ENCODE measurements at places on chromosomes 4 and X. TPM values are rescaled to one million over a fixed set of nuclear protein-coding genes. Genes with fewer than 3 reads are reported as not detected.

BST1 gene
- 0.20 TPM for total RNA-seq

DNA sequence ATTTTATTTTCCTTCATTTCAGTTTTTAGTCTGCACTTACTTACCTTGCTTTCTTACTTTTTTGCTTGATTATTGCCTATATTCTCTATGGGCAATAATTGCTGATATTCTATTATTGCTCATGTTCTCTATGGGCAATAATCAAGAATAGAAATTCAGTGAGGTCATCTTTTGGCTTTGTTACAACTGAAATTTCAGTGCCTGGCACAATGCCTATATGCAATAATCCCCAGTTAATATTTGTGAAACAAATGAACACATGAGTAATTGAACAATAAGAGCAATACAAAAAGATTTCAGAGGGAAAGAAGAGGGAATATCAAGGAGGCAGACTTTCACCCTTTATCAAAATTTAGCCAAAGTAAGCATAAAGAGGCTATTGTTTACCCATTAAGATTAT, 48.6 kb upstream of the ARSJ start:
- no peaks in the 10 kb centered on the region for H3K27me3 ChIP-seq
- H3K36me3 ChIP-seq = no peaks in the 10 kb centered on the region
- H3K27ac ChIP-seq = no peak overlapping the region
- H3K4me1 ChIP-seq = no peaks in the 10 kb centered on the region
- no peak overlapping the region for H3K4me3 ChIP-seq

GRCh38 chrX:134753718-134754008, 95.4 kb upstream of the PLAC1 start:
- no peak overlapping the region for H3K4me3 ChIP-seq
- H3K4me1 ChIP-seq = no peaks in the 10 kb centered on the region
- DNase-seq = no peak
- H3K27ac ChIP-seq = no peak overlapping the region

GRCh38 chr4:138113819-138114400, 128.2 kb downstream of the SLC7A11 start:
- DNase-seq = no peak
- no peaks in the 10 kb centered on the region for H3K36me3 ChIP-seq
- H3K27me3 ChIP-seq = no peaks in the 10 kb centered on the region
- no peak overlapping the region for H3K27ac ChIP-seq

DNA sequence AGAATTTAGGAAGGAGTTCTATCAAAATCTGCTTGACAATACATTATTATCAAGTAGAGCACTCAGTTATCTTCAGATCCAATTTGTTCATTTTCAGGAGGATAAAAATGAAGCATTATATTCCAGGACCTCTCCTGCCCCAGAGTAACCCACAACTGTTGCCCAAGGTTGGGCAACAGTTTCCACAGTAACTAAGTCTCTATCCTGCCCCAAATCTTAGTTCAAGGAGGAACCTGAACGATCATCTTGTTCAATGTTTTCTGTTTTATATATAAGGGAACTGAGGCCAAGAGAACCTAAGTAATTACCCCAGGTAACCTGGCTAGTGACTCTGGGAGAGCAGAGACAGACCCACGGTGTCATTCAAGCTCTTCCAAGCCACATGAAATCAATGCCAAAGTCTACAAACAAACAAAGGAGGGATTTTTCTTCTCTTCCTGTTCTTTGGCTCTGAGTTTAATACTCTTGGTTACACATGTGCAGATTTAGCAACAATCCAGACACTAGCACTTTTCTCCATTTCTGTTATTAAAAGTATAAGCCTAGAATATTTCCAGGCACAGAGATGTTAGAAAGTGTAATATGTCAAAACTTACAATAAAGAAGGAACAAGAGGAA, 105.6 kb downstream of the C4orf51 start:
- H3K36me3 ChIP-seq = peaks cover 70% of the 10 kb centered on the region
- peaks cover 44% of the 10 kb centered on the region for H3K4me1 ChIP-seq
- H3K27ac ChIP-seq = peak overlapping the region; percentile 66
- H3K27me3 ChIP-seq = no peaks in the 10 kb centered on the region
- no peak for DNase-seq

DNA sequence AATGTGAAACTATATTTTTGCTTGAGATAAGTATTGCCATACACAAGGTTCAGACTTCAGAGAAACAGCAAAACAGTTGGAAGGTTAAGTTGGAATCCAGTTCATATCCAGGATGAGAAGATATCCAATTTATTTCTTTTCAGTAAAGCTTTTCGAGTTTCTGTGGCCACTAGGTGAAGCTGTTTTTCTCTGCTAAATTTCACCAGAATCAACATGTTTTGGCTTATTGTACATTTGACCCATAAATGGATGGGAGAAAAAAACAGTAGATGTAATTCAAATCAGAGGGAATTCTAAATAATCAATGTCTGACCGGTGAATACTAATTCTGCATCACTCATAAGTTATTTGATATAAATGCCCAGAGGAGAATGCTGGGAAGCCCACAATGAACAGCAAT, 9.1 kb upstream of the METTL14 start:
- H3K27ac ChIP-seq = no peak overlapping the region
- H3K4me1 ChIP-seq = no peaks in the 10 kb centered on the region
- no peaks in the 10 kb centered on the region for H3K27me3 ChIP-seq
- no peak for DNase-seq
- no peaks in the 10 kb centered on the region for H3K36me3 ChIP-seq

DNA sequence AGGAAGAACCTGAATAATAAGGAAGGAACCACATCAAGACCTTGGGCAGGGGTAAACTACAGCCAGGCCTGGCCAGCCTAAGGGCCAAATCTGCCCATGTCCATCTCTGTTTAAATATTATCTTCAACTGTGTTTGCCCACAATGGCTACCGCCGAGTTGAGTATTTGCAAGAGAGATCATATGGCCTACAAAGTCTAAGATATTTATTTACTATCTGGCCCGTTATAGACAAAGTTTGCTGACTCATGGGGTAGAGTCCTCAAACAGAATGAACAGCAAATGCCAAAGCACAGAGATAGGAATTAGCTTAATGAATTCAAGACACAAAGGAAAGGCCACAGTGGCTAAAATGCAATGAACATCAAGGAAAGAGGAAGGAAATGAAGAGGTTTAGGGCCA, 44.8 kb downstream of the RPS6KA3 start:
- H3K27me3 ChIP-seq = no peaks in the 10 kb centered on the region
- H3K4me3 ChIP-seq = no peak overlapping the region
- H3K4me1 ChIP-seq = peaks cover 71% of the 10 kb centered on the region

DNA sequence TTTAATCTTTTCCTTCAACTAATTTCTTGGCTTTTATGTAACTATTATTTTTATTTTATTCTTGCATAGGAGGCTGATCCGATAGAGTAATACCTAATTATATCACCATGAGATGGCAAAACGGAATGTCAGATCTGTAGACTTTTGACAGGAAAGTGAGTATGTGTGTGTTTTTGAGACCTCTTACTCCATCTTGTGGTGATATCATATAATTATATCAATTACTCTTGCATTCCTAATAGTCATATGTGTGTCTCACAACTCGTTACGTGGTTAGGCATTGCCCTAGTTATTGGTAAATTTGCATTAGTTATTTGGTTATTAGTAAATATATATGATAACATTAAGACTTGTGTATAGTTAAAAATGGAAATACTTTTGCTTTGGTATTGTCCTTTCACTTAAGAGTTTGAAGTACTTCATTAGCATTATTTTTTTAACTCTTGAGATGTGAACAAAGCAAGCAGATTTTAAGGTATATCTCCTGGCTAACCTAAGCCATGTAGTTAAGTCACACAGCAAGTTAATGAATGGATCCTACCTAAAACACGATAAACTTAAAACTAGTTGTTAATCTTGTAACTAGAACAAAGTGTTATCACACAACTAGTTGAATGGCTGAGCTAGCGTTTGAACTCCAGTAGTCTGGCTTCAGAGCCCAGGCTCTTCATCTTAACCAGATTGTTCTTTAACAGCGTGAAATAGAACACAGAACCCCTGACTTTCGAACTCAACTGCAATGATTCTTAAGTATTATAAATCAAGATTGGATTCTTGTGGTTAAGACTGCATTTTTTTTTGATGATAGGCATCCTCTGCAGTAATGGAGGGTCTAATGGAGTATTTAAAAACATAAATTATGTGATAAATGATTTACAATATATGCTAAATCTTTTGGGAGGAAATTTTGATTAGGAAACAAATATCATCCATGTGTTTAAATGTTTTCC, 67.1 kb downstream of the PGRMC2 start:
- no peak overlapping the region for H3K27ac ChIP-seq
- H3K4me3 ChIP-seq = no peak overlapping the region

GRCh38 chrX:638482-639131, 8.0 kb downstream of the SHOX start:
- peaks cover 48% of the 10 kb centered on the region for H3K27me3 ChIP-seq
- H3K36me3 ChIP-seq = no peaks in the 10 kb centered on the region
- no peak overlapping the region for H3K4me3 ChIP-seq
- H3K27ac ChIP-seq = no peak overlapping the region
- peaks cover 6% of the 10 kb centered on the region for H3K4me1 ChIP-seq

Data from activated CD8-positive, alpha-beta T cell treated with anti-CD3 and anti-CD28 coated beads for 36 hours (primary cell).